ENCODE measurements at places on chromosomes 16 and 17. TPM values are rescaled to one million over a fixed set of nuclear protein-coding genes. Genes with fewer than 3 reads are reported as not detected.

Gene TMIGD1
- not detected for polyA plus RNA-seq

Gene TP53TG3B
- not detected for polyA plus RNA-seq

Gene HOXB13
- not detected for polyA plus RNA-seq

Gene HEATR9
- polyA plus RNA-seq: not detected

Gene EPN3
- polyA plus RNA-seq: 9.0 TPM

Gene NAGPA
- 6.4 TPM for polyA plus RNA-seq

Gene SLC16A13
- polyA plus RNA-seq: 0.87 TPM

Gene KLHL10
- 0.08 TPM for polyA plus RNA-seq

Gene PRSS22
- not detected for polyA plus RNA-seq

Gene KCNH6
- polyA plus RNA-seq: not detected

Gene FBXW10
- polyA plus RNA-seq: 0.04 TPM

Gene FBF1
- polyA plus RNA-seq: 2.0 TPM

Gene SOST
- not detected for polyA plus RNA-seq

Gene CHD9
- 13.1 TPM for polyA plus RNA-seq

Gene RTN4RL1
- polyA plus RNA-seq: 4.9 TPM

Gene MMP28
- 3.4 TPM for polyA plus RNA-seq
